ENCODE measurements at places on chromosomes 3 and 15.

- DNase-seq: peak; percentile 84
Measured at GRCh38 chr15:92082006-92082843, 228.7 kb downstream of the SLCO3A1 start.

GRCh38 chr15:70580958-70581357, 182.4 kb downstream of the UACA start:
- DNase-seq: no peak

GRCh38 chr3:32009101-32009500, 27.6 kb downstream of the ZNF860 start:
- DNase-seq: no peak

- no peak for DNase-seq
Measured at GRCh38 chr3:150495149-150495548, 51.1 kb downstream of the SERP1 start.

GRCh38 chr3:159038405-159038804, 236.6 kb downstream of the MFSD1 start:
- DNase-seq: no peak

DNA sequence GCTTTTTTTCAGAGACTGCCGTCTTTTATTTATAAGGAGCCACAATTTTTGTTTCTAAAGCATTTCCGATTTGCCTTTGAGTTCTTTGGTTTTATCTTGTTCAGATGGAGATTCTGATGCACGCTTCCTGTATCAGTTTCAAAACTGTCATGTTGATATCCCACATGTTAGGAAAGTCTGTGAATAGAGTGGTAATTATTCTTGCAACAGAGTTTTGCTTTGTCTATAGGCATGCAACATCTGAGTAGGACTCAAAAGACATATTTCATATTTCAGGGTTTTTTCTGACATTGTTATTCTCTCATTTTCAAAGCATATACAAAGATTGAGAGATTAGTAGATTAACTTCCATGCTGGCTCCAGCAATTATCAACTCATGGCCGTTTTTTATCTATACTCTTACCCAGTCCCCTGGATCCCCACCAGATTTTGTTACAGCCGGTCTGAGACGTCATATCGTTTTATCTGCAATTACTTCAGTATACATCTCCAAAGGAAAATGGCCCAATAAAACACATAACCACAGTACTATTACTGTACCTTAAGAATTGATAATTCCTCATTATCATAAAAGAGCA, 22.4 kb downstream of the PAQR5 start:
- no peak for DNase-seq

DNA sequence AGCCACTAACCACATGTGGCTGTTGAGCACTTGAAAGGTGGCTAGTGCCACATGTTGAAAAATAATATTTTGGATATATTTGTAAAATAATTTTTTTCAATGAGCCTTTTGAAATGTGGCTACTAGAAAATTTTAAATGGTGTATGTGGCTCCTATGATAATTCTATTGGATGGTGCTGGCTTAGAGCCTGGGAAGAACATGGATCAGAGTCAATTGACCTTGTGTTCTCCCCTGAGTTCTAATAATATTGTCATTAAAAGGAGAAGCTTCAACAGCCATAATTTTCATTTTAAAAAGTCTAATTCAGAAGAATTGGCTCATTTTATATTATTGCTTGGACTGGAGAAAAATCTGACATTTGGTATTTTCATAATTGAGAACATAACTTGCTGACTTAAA, 167.3 kb downstream of the LPP start:
- DNase-seq: no peak

GRCh38 chr15:66757030-66757429, 55.0 kb downstream of the SMAD6 start:
- DNase-seq: no peak
